ENCODE measurements at places on chromosomes 4 and X.

DNA sequence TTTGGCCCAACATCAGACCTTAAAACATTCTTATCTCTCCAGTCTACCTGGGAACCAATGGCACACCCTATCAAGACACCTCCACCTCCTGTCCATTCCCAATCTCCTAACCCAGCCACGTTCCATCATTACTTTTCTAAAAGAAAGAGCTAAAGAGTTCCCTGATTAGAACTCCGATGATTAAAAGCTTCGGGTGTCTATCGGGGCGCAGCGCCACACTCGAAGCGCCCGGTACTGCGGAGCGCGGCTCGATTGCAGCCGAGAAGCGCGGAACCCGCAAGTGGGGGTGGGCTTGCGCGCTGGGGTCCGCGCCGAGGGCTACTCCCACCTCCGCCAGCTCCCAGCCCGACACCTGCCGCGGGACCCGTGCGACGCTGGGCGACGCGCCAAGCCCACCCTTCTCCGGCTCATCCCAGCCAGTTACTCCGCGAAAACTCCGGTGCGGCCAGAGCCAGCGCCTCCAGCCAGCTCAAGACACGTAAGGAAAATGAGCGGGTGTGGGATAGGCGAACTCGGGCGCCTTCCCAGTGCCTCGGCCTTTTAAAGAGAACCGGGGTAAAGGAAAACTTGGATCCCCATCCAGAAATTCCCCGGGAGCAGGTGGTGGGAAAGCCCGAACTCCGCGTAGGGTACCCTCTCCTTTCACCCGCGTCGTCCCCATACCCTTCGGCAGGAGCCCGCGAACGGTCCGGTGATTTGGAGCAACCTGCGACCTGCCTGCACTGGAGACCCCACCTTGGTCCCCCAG, 593 bp downstream of the NPY1R start:
- DNase-seq: no peak

GRCh38 chr4:165009493-165010227, 22.1 kb upstream of the TRIM60 start:
- DNase-seq: no peak

DNA sequence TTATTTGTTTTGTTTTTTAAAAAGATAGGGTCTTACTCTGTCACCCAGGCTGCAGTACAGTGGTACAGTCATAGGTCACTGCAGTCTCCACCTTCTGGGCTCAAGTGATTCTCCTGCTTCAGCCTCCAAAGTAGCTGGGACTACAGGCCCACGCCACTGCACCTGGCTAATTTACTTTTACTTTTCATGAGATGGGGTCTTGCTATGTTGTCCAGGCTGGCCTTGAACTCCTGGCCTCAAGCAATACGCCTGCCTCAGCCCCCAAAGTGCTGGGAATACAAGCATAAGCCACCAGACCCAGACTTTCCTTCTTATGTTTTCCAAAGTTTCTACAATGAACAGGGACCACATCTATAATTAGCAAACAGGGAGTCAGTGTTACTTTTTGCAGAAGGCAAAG, 37.9 kb upstream of the MXD4 start:
- no peak for DNase-seq

DNA sequence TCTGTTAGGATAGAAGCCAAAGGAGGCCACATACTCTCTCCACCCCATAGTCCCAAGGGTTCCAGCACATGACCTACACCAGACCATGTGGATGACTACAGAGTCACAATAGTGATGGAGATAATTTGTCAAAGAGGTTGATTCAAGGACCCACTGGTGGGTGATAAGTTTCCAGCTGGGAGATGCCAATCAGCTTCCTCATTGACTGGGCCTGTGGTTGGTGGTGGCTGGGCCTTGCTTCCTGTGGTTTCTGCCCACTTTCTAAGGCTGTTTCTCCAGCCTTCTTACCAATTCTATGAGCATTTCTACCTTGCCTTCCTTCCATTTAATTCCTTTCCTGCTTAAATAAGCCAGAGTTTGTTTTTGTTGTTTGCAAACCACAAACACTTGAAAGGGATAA, 95.5 kb upstream of the CPEB2 start:
- no peak for DNase-seq

- DNase-seq: no peak
Observed at GRCh38 chr4:160091631-160092030, 988.8 kb downstream of the RAPGEF2 start.

DNA sequence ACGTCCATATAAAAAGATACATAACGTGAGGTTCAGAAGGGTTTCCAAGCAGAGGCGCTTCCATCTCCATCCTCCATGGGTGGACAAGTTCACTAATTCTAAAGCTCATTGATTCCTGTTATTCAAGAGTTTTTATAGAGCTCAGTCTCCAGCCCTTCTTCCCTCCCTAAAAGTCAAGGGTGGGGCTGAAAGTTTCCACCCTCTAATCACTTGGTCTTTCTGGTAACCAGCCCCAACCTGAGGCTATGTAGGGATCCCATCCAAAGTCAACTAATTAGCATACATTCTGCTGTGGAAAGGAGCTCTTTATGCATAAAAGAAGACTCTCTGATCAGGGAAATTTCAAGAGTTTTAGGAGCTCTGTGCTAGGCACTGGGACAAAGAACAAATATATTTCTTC, 46.9 kb upstream of the VEGFC start:
- no peak for DNase-seq

GRCh38 chr4:54714631-54715030, 56.9 kb downstream of the KIT start:
- DNase-seq: no peak

DNA sequence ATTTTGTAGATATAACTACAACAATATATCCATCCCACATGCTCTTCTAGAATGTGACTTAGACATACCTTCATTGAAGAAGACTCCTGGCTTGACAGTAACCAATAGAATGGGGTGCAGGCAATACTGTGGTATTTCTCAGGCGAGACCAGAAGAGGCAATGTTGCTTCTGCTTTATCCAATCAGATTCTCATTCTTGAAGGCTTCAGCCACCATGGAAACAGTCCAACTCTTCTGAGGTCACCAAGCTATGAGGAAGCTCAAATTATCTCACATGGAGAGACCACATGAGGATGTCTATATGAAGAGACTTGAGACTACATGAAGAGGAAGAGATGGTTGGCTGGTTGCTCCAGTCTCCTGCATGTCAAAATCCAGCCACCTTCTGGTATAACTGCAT, 469.9 kb downstream of the PCDH10 start:
- no peak for DNase-seq
